ENCODE measurements at places on chromosomes 16 and 17. TPM values are rescaled to one million over a fixed set of nuclear protein-coding genes. Genes with fewer than 3 reads are reported as not detected.

DNA sequence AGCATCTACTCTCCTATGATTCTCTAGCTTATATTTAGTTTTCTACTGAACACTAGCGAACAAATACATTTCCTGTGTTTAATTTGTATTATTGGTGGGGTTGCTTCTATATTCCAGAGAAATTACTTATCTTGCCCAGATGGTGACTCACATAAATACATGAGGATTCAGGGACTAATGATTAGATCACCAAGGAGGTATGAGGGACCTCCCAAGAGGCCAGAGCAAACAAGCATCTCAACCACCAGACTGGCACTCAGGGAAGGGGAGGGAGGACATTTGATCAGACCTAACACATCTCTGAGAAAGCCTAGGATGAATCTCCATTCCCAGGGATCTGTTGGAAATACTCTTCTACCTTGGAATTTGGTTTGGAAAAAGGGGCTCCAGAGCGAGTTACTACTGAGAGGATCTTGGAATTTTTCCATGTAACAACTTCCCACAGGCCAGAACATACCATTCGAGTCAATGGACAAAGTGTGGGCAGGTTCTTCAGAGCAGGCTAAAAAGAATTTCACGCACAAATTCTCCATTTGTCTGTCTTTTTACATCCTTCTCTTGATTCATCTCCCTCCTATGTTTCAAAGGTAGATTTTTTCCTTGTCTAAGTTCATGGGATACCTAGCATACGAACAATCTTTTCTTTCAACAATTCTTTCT lies 262.6 kb upstream of the MYOCD start:
- DNase-seq: no peak

GRCh38 chr17:76254275-76254674 lies 10.9 kb upstream of the UBALD2 start:
- no peak for DNase-seq

- no peak for DNase-seq
Measured at GRCh38 chr17:2123375-2124251, 68.7 kb downstream of the HIC1 start.

Gene PDE6G
- not detected for total RNA-seq

DNA sequence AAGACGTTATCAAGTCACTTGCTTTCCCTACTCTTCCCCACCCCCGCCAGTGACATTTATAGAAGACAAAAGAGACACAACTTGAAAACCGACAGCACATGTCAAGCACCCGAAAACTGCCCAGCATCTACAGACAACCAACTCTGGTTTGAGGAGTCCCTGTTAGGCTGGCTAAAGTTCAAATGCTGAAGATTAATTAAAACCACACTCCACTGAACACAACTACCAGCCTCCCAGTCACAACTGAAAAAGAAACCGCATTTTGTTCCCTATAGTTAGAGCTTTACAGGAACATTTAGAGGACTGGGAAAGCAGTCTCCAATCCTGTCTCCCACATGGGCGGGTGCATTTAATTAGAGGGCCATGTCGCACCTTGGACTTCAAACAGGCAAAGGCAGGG lies 73.0 kb upstream of the COX10 start:
- DNase-seq: no peak

- no peak for DNase-seq
Measured at GRCh38 chr16:87441886-87442580, 49.9 kb downstream of the MAP1LC3B start.

- no peak for DNase-seq
Measured at GRCh38 chr16:1197237-1197866, 27.7 kb downstream of the TPSG1 start.

DNA sequence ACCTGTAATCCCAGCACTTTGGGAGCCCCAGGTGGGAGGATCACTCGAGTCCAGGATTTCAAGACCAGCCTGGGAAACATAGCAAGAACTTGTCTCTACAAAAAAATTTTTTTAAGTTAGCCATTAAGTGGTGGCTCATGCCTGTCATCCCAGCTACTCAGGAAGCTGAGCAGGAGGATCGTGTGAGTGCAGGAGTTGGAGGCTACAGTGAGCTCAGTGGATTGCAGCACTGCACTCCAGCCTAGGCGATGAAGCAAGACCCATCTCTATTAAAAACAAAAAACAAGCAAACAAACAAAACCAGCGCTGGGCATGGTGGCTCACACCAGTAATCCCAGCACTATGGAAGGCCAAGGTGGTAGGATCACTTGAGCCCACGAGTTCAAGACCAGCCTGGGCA lies 38.0 kb downstream of the HEATR3 start:
- no peak for DNase-seq

- DNase-seq: no peak
Measured at GRCh38 chr17:57874434-57875289, 24.8 kb upstream of the MRPS23 start.

Gene CCL11
- total RNA-seq: not detected

- DNase-seq: no peak
Measured at GRCh38 chr16:78372277-78372676, 272.8 kb downstream of the WWOX start.

- DNase-seq: no peak
Measured at GRCh38 chr17:43018008-43018853, 4.0 kb downstream of the VAT1 start.

- DNase-seq: no peak
Measured at GRCh38 chr17:37147301-37147812, 198.6 kb downstream of the AATF start.

GRCh38 chr16:88585269-88585668 lies 15.1 kb downstream of the ZC3H18 start:
- no peak for DNase-seq

DNA sequence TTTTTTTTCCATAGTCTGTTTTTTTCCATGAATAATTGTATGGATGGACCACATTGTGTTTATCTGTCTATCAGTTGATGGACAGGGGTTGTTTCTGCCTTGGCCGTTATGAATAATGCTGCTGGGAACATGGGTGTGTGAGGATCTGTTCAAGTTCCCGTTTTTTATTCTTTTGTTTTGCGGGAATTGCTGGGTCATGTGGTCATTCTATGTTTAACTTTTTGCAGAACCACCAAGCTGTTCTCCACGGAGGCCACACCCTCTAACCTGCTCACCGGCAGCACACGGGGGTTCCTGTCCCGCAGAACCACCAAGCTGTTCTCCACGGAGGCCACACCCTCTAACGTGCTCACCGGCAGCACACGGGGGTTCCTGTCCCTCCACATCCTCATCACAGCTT lies 5.9 kb upstream of the MSLN start:
- DNase-seq: no peak

GRCh38 chr17:35630530-35631148 lies 43.5 kb downstream of the AP2B1 start:
- peak; percentile 28 for DNase-seq

DNA sequence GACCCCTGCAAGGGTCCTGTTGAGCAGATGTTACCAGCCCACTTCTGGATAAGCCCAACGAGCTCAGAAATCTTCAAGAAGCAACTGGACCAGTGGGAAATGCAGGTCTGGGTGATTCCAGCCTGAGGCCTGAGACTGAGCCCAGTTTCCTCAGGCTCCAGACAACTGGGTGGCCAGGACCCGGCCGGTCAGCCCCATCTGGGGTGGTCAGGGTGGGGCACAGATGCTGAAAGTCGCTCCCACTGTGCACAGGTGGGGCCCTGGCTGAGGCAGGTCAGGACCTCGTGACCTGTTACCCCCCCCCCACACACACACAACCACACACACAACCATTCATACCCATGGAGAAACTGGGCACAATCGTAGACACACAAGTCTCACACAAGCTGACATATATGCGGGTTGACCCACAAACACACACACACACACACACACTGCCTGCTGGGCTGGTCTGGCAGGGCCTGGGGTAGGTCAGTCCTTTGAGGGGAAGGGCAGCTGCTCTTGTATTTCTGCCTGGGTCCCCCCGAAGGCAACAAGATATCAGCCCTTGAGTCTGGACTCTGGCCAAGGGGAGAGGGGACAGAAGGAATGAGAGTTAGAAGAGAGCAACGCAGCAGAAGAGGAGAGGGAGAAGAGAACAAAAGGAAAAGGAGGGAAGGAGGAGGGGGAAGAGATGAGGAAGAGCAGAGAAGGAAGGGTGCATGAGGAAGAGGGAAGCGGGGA lies 99.0 kb upstream of the CDH5 start:
- DNase-seq: no peak

GRCh38 chr16:67252609-67253497 lies 4.1 kb downstream of the SLC9A5 start:
- no peak for DNase-seq

DNA sequence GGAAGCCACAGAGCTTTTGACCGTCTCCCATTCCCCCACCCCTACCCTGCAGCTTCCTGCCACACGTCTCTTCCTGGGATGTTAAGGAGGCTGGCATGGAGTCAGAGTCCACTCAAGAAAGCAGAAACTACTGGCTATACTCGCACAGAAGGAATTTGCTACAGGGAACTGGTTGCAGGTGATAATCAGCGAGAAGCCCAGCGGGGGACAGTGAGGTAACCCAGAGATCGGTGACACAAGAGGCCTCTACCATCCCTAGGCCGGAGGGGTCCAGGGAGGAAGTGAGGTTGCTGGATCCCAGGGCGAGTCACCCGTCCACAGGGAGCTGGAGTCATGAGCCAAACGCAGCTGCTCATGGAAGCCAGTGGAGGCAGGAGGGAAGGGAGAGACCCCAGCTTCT lies 93.7 kb downstream of the SDK2 start:
- no peak for DNase-seq

DNA sequence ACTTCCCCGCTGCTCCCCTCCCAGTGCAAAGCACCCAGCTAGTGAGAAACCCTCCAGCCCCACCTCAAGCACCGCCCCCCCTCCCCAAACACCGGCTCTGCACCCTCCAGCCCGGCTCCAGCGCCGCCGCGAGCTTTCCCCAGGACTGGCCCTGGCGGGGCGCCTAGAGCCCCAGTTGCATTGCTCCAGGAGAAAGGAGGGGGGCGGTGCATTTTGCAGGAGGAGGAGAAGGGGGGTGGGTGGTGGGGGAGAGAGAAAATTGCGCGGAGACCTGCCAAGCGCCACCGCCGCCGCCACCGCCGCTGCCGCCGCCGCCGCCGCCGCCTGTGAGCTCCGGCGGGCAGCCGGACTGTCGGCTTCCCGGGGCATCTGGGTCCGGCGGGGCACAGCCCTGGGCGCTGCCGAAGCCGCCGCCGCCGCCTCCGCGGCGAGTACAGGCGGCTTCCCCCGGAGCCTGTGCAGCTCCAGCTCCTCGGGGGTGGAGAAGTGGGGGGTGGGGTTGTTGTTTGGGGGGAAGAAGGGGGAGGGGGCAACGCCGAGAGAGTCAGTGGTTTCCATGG lies 333 bp upstream of the NOG start:
- no peak for DNase-seq

Gene LRRC37A
- total RNA-seq: 2.5 TPM

Gene ENGASE
- 17.4 TPM for total RNA-seq

- no peak for DNase-seq
Measured at GRCh38 chr16:6341981-6342380, 990.7 kb upstream of the RBFOX1 start.

All from SK-MEL-5 (cell line).